Amygdala (tissue), 56 donors: ENCODE measurements at places on chromosomes 16 and 17.

GRCh38 chr17:21375162-21375560, 996 bp upstream of the KCNJ12 start:
- DNase-seq = no peak

GRCh38 chr17:39026980-39027451, 59.8 kb upstream of the FBXO47 start:
- no peak for DNase-seq

- DNase-seq = no peak
Observed at GRCh38 chr17:6470751-6471521, 26.7 kb downstream of the PIMREG start.

GRCh38 chr16:76277460-76278030, 344 bp downstream of the CNTNAP4 start:
- no peak for DNase-seq

DNA sequence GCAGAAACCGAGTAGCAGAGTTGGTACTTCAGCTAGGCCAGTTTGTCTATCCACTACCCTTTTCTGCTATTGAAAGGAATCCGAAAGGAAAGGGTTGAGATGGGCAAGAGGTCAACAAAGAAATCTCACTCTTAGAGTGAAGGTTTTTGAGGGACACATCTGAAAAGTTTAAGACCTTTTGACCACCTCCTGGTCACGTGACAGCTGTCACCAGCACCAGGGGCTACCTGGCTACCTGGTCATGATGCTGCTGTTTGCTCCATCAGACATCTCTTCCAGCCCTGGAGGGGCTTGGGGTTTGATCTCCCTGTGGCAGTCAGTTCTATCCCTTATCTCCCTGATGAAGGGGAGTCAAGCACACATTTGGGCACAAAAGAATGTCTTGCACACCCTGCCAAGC, 7.6 kb downstream of the CCDC182 start:
- no peak for DNase-seq

GRCh38 chr16:89905511-89906139, 13.0 kb upstream of the MC1R start:
- DNase-seq = no peak
